ENCODE measurements at places on chromosomes 5 and 9.

DNA sequence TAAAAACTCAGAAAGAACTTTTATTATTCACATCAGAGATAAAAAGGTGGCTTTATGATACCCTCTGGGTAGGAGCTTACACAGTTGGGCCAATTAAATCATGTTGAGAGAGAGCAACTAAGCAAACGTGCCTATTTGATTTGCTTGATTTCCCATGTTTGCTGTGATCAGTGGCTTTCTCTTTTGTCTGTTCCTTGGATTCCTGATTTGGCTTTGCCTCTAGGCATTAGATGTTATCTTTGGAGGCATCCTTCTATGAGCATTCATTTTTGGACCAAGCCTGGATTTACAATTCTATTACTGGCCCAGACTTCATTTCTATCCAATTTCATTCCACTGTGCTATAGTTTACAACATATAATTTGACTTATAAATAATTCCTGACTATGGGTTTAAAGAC, 35.9 kb downstream of the VCAN start:
- DNase-seq = no peak

DNA sequence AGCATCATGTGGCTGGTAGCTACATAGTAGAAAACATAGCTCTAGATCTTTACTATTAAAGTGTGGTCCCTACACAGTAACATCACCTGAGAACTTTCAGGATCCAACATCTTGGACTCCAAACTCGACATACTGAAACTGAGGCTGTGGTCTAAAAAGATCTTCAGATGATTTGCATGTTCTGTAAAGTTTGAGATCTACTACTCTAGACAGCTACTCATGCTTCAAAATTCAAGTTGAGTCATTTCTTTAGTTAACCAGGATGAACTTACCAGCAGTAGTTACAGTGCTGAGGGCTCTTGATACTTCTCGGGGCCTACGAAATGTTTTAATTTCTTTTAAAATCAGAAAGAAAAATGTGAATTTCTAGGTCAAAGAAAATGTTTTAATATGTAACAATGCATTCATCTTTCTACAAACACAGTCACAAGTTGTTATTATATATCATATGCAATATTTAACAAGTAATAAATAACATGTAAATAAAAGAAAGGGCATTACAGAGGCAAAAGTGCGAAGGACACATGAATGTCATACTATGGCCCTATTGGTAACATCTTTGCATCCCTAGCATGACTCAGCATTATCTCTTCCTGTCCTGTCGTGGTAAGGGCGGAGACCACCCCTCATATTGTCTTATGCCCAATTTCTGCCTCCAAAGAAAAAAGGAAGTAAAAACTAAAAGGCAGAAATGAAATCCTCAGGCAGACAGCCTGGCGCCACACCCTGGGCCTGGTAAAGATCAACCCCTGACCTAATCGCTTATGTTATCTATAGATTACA, 563.9 kb upstream of the TLE4 start:
- DNase-seq = no peak

DNA sequence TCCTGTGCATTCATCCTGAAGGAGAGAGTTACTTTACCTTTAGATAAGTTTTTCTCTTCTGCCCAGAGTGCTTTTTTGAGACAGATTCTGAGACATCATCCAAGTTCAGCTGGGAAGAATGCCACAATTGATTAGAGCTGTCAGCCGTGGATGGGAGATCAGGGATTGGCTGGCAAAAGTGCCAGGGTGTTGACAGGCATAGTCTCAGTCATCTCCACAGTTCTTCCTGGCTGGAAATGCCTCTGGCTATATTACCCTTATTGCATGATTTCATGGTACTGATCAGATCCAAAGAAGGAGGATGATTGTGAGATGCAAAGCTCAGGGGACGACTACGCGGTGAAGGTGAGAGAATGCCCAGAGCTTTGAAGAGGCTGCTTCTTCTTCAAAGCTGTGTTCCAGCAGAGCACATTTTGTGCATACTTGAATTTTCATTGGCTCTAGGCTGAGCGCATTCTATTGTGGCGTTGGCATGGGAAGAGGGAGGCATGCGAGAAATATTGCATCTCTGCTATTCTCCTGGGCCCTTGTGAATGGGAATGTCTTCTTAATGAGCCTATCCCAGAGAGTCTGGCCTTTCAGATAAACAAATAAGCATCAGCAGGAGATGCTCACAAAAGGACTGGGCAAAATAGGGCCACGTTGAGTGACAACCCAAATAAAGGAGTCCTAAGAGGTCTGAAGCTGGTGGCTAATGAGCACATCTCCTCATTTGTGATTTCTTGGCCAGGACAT, 82.1 kb downstream of the GRIA1 start:
- DNase-seq = no peak

- DNase-seq = no peak
Measured at GRCh38 chr5:131671409-131671808, 36.4 kb upstream of the RAPGEF6 start.

- DNase-seq = no peak
Measured at GRCh38 chr5:9544502-9545135, 1.3 kb downstream of the SEMA5A start.

- no peak for DNase-seq
Measured at GRCh38 chr9:114696814-114697544, 15.0 kb upstream of the TEX48 start.

- DNase-seq = no peak
Measured at GRCh38 chr5:77599679-77600078, 38.8 kb downstream of the OTP start.

- no peak for DNase-seq
Measured at GRCh38 chr5:121246971-121247370, 604.7 kb upstream of the FTMT start.

DNA sequence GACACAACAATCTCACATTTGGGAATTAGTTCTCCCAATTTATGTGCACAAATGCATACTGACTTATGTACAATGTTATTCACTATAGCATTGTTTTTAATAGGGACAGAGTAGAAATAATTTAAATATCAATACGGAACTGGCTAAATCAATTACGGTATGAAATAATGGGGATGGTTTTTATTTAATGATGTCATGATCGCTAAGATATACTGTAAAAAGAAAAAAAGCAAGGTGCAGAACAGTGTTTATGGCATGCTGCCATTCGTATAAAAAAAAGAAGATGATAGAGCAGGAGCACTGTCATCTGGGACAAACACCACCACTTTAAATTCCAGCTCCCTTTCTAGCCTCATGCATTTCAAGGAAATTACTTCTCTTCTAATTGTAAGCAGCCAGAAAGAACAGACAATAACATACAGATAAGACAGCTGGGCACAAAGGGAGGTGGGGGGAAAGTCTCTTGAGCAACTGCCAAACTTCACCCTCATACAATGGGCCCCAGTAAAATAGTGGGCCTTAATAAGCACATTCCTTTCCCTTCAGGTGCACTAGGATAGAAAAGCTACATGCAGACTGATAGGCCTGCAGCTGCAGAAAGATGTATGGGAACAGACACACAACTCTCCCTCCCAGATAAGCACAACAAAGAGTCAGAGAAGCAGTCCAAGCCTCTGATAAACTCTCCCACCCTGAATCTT, 8.4 kb downstream of the SREK1IP1 start:
- no peak for DNase-seq

DNA sequence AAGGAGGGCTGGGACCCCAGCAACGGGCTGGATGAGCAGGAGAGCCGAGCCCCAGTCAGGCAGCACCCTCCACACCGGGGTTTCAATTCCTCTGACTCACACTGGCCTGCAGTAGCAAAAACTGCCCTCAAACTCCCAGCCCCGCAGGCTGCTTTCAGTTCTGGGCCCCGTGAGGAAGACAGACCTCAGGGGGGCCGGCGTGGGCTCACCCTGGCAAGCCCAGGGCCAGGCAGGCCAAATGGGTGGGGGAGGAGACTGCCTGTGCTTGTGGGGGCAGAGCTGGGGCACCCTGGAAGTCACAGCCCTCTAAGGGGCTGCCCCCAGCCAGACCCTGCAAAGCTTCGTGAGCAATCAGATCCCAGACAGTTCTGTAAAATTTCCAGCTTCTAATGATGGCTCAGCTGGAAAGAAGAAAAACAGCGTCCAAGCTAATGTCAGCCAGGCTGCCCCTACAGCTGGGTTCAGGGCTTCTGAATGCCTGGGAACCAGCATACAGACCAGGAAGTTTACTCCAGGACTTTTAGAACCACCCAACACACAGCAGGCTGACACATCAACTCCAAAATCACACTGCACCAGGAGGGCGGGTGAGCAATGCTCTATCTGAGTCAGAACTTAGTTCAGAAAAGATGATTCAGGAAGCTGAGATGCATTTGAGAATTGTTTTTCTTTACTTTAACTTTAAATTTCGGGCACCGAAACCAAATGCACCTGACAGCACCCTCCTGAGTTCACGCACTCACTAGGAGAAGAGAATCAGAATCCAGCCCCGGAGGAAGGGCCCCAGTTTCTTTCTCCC, 34.7 kb downstream of the LPCAT1 start:
- no peak for DNase-seq

GRCh38 chr9:36543916-36544315, 28.8 kb upstream of the MELK start:
- DNase-seq = no peak

DNA sequence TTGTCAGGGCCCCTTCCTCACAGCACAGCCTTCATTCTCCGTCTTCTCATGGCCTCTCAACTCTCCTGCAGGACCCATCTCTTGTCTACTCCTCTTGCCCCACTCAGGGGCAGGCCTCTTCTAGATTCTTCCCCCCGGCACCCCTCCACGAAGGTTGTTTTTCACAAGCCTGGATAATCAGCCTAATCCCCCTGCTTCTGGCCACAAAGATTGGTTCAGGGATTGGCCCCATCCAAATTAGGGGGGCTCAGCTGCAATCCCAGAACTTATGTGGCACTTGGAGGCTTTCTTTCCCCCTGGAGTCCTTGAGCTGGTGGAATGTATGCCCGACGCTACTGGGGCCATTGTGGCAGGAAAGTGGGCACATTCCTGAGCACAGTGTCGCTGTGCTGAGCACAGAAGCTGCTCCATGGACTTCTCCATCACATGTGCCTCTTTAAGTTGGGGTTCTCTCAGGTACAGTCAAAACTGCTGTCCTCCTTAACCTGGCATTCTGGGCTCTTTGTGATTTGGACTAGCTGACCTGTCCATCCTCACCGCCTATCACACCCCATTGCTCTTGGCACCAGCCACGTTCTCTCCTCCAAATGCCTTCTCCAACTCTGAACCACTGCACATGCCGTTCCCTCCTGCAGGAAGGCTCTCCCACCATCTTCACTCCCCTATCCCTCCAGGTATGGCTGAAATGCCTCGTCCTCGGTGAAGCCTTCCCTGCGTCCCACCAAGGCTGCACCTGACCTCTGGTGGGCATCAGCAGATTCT, 66.8 kb upstream of the RNF130 start:
- DNase-seq = no peak

GRCh38 chr5:36755342-36755741, 121.2 kb upstream of the NIPBL start:
- DNase-seq = no peak

DNA sequence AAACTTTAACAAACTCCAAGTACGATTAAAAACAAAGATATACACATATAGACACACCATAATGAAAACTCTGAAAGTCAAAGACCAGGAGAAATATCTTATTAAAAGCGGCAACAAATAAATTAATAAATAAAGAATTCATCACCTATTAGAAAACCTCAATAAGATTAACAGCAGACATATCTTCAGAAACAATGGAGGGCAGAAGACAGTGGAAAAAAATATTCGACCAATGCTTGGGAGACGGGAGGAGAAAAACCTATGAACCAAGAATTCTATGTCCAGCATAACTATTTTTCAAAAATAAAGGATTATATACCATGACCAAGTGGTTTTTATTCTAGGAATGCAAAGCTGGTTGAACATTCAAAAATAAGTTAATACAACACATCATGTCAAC, 578.6 kb upstream of the CCNG1 start:
- DNase-seq = no peak

DNA sequence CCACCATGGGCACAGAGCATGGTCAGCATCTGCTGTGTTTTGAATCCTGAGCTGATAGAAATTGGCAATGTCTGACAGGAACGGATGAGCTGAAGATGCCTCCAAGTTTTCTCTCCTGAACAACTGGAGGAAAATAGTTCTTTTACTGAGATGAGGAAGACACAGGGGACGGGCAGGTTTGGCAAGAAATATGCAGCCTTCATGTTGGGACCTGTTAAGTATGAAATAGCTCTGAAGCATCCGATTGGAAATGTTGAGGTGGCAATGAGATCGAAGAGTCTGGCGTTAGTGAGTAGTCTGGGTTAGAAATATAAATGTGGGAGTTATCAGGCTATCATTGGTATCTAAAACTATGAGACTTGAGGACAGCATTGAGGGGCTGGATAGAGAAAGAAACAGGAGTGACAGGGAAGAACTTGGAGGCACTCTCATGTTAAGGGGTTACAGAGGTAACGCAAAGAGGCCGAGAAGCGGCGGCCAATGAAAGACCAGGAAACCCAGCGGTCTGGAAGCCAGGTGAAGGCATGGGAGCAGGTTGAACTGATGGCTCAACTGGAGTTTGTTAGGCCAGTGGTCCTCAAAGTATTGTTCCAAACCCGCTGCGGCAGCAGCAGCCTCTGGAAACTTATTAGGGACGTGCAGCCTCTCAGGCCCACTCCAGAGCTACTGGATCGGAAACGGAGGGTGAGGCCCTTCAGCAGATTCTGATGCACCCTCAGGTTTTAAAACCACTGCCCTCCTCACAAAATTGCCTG, 1.0 kb upstream of the MAMDC2 start:
- DNase-seq = no peak

- DNase-seq = no peak
Measured at GRCh38 chr9:77938163-77938562, 93.4 kb downstream of the GNAQ start.

- DNase-seq = no peak
Measured at GRCh38 chr9:107645464-107645833, 155.9 kb upstream of the KLF4 start.

DNA sequence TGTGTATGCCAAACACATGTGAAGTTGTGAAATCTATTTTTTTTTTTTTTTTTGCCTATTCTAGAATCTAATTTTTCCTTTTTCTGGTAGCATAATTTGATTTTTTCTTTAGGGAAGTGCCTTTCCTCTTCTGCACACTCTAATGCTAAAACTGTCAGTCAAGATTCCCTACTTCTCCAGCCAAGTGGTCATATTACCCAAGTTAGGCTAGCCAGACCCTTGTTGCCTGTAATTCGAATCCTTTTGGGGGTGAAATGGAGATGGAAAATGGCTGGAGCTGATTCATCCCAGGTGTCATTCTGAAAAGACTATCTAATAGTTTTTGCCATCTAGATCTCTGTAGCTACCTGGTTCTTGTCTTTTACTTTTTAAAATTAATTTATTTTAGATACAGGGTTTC, 24.8 kb upstream of the UBAP1 start:
- DNase-seq = peak; percentile 22

DNA sequence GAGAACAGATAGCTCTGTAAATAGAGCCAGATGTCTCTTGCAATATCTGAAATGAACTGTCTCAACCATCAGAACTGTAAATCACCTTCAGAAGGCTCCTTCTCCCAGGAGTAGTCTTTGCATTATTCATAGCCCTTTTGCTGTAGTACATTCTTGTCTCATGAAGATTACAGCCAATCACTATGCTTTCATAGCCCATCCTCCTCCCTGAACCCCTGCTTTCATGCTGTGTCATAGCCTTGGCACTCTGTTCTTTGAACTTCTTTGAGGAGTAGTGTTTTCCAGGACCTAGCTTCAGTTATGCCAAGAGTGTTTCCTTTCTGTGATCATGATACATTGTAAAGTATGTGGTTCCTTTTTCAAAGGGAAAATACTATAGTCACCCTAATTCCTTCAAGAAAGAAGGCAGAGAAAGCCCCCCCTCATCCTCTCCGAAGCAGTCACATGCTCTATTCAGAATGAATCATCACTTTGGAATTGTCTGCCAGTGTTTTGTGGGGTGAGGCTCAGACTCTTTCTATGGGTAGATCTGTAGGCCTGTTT, 61.1 kb downstream of the GRIA1 start:
- DNase-seq = no peak

Measured in NCI-H2029 treated with DMSO at 0.1 percent for 48 hours (cell line).